ENCODE measurements at places on chromosomes 6 and 20.

- no peak for DNase-seq
Observed at GRCh38 chr20:10129749-10130148, 88.9 kb upstream of the SNAP25 start.

- DNase-seq = peak; percentile 74
Observed at GRCh38 chr6:167855825-167856425, 29.2 kb downstream of the AFDN start.

DNA sequence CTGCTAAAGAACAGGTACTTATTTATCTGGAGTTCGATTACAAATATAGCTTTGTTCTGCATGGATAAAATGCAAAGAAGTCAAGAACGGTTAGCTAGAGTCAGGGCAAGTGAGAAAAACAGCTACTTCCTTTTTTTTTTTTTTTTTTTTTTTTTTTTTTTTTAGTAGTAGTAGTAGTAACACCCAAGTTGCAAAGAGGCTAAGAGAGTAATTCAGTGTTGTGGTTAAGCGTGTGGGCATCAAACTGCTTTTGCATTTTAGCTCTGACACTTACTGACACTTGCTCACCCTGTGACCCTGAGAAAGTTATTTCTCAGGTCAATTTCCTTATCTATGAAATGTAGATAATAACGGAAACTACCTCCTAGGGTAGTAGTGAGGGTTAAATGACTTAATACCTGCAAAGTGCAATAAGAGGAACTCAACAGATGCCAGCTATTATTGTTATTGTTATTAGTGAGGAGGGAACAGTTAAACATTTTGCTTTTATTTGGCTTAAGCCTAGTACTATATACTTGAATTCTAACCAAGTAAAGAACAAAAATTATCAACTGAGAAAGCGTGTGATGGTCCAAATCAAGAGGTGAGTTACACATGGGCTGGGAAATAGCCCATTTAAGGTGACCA is 86.7 kb upstream of the BACH2 start:
- DNase-seq = no peak

DNA sequence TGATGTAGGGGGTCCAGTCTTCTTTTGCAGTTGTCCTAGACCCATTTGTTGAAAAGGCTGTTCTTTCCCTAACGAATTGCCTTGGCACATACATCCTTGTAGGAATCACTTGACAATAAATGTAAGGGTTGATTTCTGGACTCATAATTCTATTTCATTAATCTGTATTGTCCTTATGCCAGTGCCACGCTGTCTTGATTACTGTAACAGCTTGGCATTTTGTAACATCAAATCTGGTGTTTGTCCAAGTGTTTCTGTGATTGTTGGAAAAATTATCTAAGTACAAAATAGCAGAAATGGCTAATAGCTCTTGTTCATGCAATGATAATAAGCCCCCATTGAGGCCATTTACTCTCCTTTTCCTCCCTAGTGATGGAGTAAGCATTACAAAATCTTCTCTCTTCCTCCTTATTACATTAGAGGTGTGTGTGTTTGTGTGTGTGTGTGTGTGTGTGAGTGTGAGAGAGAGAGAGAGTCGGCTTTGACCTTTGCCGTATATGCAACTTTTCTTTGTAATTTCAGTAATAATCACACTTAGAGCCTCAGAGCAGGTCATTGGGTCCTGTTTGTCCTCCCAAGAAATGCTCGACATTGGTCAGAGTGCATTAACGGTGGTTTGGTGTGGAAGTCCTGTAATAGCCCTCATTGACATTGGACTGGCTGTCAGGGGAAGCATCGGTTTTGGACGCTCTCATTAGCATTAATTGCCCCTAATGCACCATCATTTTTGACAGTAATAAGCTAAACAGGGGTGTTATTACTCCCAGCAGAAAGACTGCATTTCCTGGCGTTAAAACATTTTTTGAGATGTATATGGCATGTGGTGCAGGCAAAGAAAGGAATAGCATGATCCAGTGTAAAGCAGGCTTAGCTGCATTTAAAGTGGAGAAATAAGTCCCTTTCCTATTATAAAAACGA is 40.7 kb upstream of the MROH8 start:
- no peak for DNase-seq

- DNase-seq = no peak
Observed at GRCh38 chr6:34328969-34329368, 63.5 kb downstream of the NUDT3 start.

GRCh38 chr6:5659467-5659866 is 347.3 kb downstream of the NRN1 start:
- DNase-seq = no peak

- DNase-seq = no peak
Observed at GRCh38 chr6:33749401-33749800, 2.7 kb upstream of the IP6K3 start.

DNA sequence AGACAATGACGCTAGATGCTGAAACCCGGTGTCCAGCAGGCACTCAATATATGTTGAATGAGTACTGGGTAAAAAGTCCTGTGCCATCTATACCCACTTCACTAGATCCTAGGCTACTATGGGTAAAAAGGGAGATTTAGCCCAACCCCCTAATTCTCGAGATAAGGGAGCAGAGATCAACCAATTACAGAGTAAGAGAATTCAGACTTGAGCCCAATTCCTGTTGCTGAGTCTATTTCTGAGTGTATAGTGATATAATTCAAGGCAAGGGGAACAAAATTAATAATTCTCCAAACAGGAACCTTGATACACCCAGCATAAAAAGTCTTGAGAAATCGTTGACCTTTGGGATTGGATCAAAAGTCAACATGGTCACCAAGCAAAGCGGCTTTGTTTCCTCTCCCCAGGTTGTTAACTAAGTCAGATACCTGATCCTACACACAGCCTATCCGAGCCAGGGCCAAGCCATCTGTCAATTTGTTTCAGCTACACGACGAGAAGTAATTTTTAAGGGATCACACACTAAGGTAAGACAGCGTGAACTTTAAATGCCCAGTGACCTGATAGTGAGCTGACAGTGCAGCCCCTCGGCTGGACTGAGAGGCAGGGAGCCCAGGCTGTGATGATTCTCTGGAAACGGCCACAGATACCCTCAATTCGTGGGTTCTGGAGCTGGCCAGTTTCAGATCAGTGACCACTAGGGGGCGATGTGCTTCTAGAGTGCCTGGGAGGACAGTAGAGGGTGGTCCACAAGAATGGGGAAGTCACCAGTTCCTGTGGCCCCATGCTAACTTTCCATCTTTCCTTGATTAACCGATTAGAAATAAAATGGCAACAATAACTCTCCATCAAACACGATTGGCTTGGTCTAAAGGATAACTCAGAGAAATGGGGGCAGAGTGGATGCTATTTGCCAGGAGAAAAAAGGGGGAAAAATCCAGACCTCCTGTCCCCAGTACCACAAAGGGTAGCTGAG is 46.2 kb downstream of the SLC22A23 start:
- DNase-seq = peak; percentile 49

DNA sequence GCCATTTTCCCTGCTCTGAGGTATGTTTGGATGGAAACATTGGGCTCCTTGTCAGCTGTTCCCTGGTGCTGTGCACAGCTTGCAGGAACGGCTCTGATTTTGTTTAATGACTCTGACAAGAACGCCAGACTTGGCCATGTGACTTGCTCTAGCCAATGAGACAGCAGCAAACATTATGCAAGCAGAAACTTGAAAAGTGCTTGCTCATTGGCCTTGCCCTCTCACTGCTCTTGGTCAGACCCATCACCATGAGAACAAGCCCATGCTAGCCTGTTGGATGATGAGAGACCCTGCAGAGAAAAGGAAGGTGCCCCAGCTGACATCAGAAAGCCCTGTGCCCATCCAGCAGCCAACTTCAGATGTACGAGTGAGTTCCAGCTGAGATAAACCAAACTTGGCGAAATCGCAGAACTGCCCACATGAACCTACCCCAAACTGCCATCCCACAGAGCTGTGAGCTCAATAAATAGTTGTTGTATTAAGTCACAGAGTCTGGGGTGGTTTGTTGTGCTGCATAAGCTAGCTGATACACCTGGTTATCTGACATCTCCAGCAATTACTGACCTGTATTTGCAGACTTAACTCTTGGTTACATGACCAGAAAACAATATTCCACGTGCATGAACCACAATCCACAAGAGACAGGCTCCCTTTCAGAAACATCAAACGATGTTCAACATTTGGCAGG is 96.9 kb downstream of the JPH2 start:
- peak; percentile 52 for DNase-seq

DNA sequence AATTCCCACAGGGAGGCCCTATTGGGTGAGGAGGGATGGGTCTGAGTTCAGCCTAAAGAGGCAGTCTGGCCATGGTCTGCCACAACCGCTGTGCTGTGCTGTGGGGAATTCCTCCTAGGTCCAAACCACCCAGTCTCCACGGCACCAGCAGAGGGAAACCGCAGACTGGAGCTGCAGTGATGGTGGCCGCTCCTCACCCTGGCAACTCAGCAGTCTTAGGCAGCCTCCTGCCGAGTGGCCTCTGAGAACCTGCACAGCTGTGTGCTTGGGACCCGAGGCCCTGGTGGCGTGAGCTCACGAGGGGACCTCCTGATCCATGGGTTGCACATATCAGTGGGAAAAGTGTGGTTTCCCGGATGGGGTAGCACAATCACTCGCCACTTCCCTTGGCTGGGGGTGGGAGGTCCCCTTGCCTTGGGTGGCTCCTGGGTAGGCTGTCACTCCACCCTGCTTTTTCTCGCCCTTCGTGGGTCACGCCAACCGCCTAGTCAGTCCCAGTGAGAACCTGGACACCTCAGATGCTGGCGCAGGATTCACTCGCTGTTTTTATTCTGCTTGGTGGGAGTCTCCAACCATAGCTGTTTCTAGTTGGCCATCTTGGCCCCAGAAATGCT is 242.2 kb downstream of the CDH26 start:
- DNase-seq = no peak

DNA sequence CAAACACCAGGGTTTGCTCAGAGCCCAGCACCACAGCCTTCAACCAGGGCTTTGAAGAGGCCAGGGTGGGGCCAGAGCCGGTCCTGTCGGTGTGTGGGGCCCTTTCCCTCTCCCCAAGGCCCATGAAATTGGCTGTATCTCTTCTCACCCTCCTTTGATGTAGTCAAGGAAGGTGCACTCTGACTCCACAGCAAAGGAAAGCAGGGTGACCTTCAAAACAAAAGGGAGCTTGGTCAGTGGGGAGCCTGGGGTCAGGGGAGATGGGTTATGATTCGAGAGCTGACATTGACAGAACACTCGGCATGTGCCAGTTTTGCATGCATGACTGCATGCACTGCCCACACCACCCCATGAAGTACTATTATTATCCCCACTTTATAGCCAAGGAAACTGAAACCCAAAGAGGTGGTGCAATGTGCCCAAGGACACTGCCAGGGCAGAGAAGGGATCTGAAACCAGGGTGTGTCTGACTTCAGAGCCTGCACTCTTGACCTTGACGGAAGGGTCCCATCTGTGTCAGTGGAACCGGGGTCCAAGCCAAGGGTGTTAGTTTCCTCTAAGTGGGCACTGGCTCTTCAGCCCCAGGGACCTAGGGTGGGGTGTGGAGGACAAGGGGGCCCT is 55.4 kb downstream of the RAB44 start:
- DNase-seq = no peak

DNA sequence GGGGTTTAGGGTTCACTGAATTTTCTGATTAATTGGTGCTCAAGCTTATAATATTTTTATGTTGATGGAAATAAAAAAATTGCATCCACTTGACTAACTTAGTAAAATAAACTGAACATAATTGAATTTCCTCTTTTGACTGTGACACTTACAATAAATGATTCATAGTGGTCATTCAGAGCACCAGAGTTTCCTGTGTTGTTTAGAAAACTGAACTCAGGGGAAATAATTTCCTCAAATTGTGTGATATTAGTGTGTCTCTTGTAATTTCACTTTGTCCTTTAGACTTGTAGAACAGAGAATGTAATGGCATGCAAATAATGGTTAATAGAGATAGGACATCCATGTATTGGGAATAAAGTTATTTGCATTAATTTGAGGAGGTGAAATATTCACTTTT is 319.7 kb upstream of the MAN1A1 start:
- DNase-seq = no peak

- no peak for DNase-seq
Observed at GRCh38 chr20:4069751-4070150, 54.4 kb upstream of the RNF24 start.

GRCh38 chr20:39751557-39752137 is 789.5 kb downstream of the DHX35 start:
- DNase-seq = no peak

DNA sequence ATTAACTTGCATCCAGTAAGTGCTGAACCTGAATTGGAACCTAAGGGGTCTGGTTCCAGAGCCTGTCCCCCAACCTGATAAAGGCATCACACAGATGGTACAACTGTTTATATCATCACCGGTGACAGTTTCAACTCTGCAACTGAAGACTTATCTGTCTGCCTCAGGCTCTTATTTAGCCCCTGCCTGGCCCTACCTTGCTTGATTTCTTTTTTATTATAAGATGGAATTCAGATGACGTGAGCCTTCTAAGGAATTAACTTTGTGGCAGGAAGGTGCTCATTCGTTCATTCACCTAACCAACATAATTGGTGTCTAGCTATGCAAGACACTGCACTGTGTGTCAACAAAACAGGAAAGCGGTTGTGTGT is 175.0 kb downstream of the BCAS1 start:
- DNase-seq = no peak

DNA sequence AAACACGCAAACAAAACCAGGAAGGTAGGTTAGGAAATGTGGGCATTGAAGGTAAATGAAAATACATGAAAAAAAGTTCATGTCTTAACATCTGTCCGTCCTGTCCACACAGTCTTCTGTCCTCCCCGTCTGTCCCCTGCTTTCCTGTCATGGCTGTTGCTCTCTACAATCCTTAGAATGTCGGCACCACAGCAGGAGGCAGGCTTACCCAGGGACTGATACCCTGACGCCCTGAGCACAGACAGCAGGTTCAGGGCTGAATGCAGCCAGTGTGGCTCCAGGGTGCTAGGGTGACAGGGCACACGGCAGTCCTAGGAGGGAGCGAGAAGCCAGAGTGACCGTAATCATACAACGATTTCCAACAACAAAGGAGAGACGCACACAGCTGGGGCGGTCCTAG is 123.7 kb downstream of the IRF4 start:
- DNase-seq = no peak

DNA sequence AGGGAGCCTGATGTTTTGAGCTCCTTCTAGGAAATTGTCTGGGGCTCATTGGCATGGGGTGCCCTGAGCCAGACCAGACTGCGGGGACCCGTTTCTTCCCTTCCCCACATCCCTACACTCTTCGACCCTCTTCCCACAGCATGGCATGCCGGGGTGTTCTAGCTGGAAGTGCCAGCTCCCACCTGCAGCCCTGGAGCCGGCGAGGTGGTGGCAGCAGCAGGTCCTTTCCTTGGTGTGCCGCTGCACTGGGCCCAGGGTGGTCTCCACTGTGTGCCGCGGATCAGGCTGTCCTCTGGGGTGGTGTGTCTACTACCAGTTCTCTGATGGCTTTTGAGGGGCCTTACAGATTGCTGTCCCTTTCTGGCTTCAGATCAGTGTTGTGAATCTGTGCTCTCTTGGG is 7.5 kb upstream of the RWDD1 start:
- DNase-seq = no peak
